ENCODE measurements at places on chromosomes 6 and 20. TPM values are rescaled to one million over a fixed set of nuclear protein-coding genes. Genes with fewer than 3 reads are reported as not detected.

SLC22A16 gene
- not detected for total RNA-seq

BANF2 gene
- total RNA-seq, result not detected

RGS17 gene
- 1.4 TPM for total RNA-seq

C2 gene
- 0.71 TPM for total RNA-seq

NRSN1 gene
- not detected for total RNA-seq

WFDC10B gene
- not detected for total RNA-seq

TREML2 gene
- under 0.01 TPM for total RNA-seq

FILIP1 gene
- total RNA-seq, result under 0.01 TPM

SUMO4 gene
- 1.9 TPM for total RNA-seq

TP53TG5 gene
- total RNA-seq, result not detected

HLA-DMB gene
- not detected for total RNA-seq

PROKR2 gene
- total RNA-seq, result not detected

OOEP gene
- total RNA-seq, result 0.14 TPM

RNF144B gene
- total RNA-seq, result 142 TPM

TAP2 gene
- 23.6 TPM for total RNA-seq

SLCO4A1 gene
- 4.8 TPM for total RNA-seq

HMGCLL1 gene
- total RNA-seq, result not detected

SLC22A23 gene
- 69.1 TPM for total RNA-seq

SCP2D1 gene
- not detected for total RNA-seq

THBS2 gene
- total RNA-seq, result 0.50 TPM

ENPP3 gene
- total RNA-seq, result 0.07 TPM

IBTK gene
- 154 TPM for total RNA-seq

NKAPL gene
- total RNA-seq, result 1.9 TPM

GGTLC1 gene
- total RNA-seq, result not detected

GLP1R gene
- total RNA-seq, result not detected

SIRPB1 gene
- total RNA-seq, result not detected

RAD21L1 gene
- not detected for total RNA-seq

EPHA7 gene
- under 0.01 TPM for total RNA-seq

ARMH2 gene
- not detected for total RNA-seq

OR12D3 gene
- total RNA-seq, result not detected

NINL gene
- total RNA-seq, result 6.5 TPM

GPR63 gene
- total RNA-seq, result 0.68 TPM

CNBD2 gene
- 1.1 TPM for total RNA-seq

HLA-DOA gene
- total RNA-seq, result not detected

CLDN20 gene
- not detected for total RNA-seq

GRM1 gene
- total RNA-seq, result not detected

COL11A2 gene
- under 0.01 TPM for total RNA-seq

SERINC1 gene
- 189 TPM for total RNA-seq

LY6G6C gene
- total RNA-seq, result under 0.01 TPM

SLC22A7 gene
- not detected for total RNA-seq

SLC4A11 gene
- 4.1 TPM for total RNA-seq

GABBR1 gene
- 13.0 TPM for total RNA-seq

BFSP1 gene
- total RNA-seq, result 2.1 TPM

ATP6V1G2 gene
- 0.34 TPM for total RNA-seq

MATN4 gene
- 0.14 TPM for total RNA-seq

TNFRSF6B gene
- total RNA-seq, result 5.5 TPM

ADTRP gene
- 25.3 TPM for total RNA-seq

PAX1 gene
- total RNA-seq, result not detected

MOXD1 gene
- total RNA-seq, result 0.07 TPM

PCSK2 gene
- total RNA-seq, result not detected

BTN1A1 gene
- not detected for total RNA-seq

BPIFB4 gene
- not detected for total RNA-seq

CD83 gene
- 1.4 TPM for total RNA-seq

Data from nasal cavity respiratory epithelium epithelial cell of viscerocranial mucosa (primary cell).